T-helper 9 cell (primary cell): ENCODE measurements at places on chromosomes 16 and 17.

- no peak for DNase-seq
Observed at GRCh38 chr17:50465171-50465570, 3.5 kb downstream of the CHAD start.

GRCh38 chr16:3202903-3203539 lies 15.0 kb downstream of the OR1F1 start:
- no peak for DNase-seq

DNA sequence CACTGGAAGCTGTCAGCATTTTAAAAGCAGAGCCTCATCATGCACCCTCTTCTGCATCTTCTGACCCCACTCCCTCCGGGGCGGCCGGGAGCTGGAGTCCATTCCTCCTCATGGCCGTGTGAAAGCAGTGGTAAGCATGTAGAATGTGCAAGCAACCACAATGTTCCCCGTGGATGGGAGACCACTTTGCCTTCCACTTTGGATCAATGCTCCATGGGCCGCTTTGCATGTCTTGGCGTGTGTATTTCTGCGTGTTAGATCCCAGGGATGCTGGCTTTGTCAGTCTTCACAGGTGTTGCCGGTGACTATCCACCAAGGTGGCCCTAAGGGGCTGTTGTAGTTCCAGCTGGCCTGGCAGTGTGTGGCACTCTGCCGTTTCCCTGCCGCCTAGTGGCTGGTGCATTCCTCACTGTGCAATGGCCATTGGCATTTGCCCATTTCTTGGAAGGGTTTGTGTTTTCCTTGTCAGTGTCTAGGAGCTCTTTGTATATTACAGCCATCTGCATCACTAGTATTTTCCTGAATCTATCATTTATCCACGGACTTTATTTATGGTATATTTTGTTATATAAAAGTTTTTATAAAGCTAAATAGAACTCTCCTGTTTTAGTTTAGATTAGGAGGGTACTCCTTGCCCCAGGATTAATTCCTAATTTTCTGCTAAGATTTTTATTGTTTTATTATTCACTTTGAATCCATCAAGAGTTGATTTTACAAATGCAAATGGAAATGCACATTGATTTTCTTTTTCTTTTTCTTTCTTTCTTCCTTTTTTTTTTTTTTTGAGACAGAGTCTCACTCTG lies 5.8 kb upstream of the ALDH3A1 start:
- no peak for DNase-seq

GRCh38 chr16:66662445-66663194 lies 33.9 kb downstream of the CMTM4 start:
- DNase-seq: no peak

DNA sequence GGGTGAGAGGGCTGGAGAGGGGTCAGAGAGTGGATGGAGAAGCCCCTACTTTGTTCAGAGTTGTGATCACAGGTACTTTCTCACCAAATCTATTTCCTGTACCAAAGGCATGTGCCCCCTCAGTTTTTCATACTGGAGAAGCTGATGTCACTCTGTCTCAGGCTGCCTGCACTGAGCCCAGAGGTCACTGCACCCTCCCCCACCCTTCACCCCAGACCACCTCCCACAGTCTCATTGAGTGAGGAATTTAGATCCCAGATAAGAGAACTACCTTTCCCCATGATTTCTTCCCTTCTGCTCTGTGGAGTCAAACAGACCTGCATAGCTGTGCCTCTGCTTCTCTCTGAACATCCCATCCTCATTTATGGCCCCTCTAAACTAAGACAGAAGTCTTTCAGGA lies 140.0 kb upstream of the IRX6 start:
- DNase-seq: no peak

DNA sequence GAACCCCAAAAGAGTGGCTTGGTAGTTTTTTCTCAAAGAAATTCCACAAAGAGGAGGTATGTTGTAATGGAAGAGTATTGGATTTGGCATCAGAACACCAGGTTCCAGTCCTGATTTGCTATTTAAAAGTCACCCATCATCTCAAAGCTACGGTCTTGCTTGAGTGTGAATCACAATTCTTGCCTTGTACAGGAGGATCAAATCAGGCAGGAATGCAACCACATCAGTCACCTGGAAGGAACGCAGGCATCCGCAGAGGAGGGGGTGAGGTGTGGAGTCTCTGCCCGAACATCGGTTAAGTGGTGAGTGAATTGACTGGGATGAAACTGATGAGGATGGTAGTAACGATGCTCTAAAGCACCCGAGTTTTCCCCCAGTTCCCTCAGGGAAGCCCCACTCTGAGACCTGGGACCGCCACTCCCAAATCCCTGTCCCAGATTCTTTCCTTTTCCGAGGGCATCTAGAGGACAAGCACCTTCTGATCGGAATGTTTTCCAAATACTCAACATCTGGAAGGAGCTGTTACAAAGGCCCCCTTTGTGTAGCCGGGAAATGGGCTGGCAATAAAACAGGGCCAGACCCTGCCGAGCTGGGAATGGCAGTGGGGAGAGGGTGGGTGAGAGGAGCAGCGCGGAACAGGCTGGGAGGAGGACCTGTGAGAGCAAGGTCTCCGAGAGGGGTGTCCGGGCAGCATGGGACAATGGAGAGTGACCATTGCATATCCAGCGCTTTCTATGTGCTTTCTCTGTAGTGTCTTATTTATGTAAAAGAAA lies 469.6 kb downstream of the SLC39A11 start:
- no peak for DNase-seq

DNA sequence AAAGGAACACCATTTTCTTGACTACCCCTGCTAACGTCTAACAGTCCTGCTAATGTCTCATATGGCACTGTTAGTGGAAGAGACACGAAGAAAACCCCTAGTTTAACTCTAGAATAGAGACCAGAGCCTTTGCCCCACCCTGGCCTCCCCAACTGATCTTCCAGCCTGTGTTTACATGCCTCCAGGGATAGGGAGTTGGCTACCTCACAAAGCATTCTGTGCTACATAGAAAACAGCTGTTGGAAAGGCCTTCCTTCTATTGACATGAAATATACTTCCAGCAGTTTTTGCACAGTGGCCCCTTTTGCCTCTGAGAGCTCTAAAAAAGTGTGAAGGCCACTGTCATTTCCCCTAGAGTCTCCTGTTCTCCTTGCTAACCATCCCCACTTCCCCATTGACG lies 73.1 kb downstream of the ASIC2 start:
- DNase-seq: no peak

- DNase-seq: no peak
Observed at GRCh38 chr16:17512636-17513220, 42.0 kb upstream of the XYLT1 start.

GRCh38 chr17:73324160-73324475 lies 12.3 kb upstream of the CDC42EP4 start:
- DNase-seq: no peak
